ENCODE measurements at places on chromosomes 2 and 18.

DNA sequence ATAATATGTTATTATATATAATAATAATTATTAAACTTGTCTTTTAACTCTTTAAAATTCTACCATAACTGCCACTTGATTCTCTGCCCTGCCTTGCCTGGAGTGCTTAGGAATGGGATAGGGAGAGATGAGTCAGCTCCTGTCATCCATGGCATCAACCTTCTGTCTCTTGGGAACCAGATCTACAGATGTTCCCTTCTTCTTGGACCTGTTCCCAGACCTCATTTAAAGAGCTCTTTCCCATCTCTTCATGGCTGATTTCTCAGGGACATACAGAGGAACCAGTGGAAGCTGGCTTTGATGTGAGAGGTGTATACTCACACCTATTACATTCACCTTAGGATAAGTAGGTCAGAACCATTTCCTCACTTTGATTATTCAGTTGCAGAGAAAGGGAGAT is 155.3 kb upstream of the MYO3B start:
- no peak for DNase-seq

- DNase-seq: no peak
Observed at GRCh38 chr2:176193048-176193447, 4.6 kb downstream of the HOXD1 start.

GRCh38 chr2:201882353-201883090 is 76.2 kb downstream of the CDK15 start:
- no peak for DNase-seq

DNA sequence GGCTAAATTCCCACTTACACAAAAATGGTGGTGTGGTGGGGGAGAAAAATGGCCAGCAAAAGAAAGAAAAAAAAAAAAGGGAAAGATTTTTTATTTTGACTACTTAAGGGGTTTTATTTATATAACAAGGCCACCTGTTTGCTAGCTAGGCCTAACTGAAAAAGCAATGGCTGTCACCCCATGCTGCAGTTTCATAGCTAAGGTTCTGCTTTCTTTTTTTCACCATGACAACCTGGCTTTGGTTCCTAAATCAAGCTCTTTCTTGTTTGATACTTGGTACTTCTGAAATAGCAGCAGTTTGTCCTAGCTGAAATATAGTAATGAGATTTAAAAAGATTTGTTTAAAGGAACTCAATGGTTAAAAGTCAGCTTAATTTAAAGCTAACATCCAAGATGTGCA is 433.2 kb upstream of the MEX3C start:
- no peak for DNase-seq

- no peak for DNase-seq
Observed at GRCh38 chr2:214005337-214005736, 405.5 kb upstream of the VWC2L start.

GRCh38 chr2:19033240-19033639 is 325.2 kb downstream of the OSR1 start:
- DNase-seq: no peak

- DNase-seq: no peak
Observed at GRCh38 chr18:11998193-11998592, 16.9 kb downstream of the IMPA2 start.

DNA sequence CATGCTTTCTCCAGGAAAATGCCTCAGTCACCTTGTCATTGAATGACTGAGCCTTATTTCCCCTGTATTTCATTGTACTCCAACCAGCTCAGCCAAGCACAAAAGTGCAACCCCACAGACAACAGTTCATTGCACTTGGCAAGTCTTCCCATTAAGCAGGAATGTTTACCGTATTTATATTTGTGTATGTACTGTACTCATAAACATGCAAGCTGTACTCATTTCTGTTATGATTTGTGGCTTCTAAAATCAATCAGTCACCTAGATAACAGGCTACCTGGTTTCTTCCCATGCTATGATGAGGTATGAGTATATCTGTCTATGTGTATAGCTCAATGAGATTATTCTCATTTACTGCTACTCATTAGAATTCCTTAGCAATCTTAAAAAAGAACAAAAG is 505.5 kb upstream of the FAM98A start:
- no peak for DNase-seq

GRCh38 chr2:238865015-238865719 is 17.3 kb downstream of the TWIST2 start:
- DNase-seq: no peak

DNA sequence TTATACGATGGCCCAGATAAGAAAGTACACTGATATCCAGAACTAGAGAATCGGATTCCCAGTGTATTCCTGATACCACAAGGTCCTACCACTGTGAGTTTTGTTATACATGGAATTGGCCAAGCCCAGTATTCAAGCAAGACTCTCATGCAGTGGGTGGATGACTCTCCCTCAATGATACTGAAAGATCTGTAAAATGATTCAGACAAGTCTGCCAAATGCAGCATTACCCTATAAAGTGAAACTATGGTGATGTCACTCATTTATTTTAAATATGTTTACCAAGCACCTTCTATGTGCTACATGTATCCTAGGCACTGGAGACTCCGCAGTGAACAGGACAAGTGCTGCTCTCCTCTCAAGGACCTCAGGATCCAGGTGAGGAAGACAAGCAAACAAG is 22.6 kb downstream of the MYO5B start:
- DNase-seq: no peak

GRCh38 chr2:77434880-77435279 is 87.3 kb downstream of the LRRTM4 start:
- no peak for DNase-seq

- no peak for DNase-seq
Observed at GRCh38 chr18:48831113-48831759, 119.5 kb downstream of the SMAD7 start.

DNA sequence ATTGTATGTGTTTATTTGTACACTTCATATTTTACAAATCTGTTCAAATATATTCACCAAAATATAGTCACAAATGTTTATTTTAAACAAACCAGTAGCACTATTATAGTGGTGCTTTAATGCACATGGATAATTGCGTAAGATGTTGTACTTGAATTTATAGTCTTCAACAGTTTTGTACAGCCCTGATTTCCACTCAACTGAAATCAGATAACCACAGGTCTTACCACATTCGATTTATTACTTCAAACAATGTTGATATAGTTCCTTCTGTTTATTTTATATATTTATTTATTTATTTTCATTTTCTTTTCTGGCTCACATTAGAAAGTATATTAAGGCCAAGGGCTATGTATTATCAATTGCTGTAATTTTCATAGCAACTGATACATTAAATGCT is 99.4 kb upstream of the ZNF804A start:
- no peak for DNase-seq
